ENCODE measurements at places on chromosomes 11 and 22.

DNA sequence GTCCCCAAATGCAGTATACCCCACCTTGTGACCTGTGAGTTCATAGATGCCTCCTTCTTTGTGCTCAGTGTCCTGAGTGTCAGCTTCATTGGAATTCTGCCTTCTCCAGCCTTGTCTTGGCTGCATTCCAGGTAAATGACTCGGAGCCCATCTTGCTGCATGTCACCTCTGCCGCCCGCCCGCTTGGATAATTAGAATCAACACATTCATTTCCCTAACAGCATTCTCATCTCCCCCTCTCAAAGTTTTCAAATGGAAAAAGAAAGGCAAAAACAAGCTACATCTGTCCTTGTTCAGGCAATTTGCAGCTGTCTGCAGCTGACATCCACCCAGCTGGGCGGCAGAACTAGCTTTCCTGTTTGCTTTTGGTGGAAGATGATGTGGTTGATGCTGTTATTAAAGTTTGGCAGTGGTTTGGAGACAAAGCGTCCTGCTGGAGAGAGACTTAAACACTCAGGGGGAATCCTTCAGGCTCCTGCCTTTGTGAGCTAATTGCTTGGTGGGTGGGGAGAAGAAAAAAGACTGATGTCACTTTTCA is 198.8 kb upstream of the SEZ6L start:
- no peak for ATAC-seq

GRCh38 chr11:10693509-10694081 is at the start of gene IRAG1:
Gene IRAG1 (minus strand): TSS chr11:10693755. CDS start chr11:10693602, 153 bp downstream.
- ATAC-seq = no peak

GRCh38 chr11:47994417-47994816 is 14.1 kb downstream of the PTPRJ start:
- ATAC-seq = no peak

DNA sequence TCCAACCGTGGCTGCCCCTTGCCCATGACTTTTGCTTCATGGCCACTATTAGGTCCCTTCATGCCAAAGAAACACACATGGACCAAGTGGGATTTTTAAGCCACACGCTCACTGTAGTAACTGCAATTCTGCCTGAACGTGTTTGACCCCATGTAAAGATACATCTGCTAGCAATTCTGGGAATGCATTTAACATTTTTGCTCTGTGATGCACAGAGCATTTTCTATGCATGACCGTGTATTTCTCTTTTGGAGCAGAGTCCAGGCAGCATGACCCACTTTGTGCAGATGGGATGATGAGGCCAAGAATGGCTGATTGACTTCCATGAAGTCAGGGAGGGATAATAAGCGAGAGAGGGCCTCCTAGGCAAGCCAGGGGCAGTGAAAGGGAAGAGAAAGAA is 108.5 kb downstream of the TP53I11 start:
- ATAC-seq = no peak

DNA sequence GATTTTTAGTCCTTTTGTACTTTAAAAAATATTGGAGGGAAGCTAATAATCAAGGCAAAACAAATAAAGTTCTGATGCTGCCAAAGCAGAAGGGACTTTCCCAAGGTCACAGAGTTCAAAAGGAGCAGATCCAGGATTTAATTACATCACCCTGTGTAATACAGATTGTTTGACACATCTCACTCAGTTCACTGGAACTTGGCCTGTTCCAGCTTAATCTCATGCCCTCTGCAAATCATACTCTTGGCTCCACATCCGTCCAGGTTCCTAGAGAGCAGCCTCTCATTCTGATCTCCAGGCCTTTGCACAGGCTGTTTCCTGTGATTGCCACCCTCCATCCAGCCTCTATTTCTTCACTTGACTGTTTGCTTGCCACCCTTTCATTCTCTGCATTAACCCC is 151.7 kb downstream of the SPON1 start:
- no peak for ATAC-seq

DNA sequence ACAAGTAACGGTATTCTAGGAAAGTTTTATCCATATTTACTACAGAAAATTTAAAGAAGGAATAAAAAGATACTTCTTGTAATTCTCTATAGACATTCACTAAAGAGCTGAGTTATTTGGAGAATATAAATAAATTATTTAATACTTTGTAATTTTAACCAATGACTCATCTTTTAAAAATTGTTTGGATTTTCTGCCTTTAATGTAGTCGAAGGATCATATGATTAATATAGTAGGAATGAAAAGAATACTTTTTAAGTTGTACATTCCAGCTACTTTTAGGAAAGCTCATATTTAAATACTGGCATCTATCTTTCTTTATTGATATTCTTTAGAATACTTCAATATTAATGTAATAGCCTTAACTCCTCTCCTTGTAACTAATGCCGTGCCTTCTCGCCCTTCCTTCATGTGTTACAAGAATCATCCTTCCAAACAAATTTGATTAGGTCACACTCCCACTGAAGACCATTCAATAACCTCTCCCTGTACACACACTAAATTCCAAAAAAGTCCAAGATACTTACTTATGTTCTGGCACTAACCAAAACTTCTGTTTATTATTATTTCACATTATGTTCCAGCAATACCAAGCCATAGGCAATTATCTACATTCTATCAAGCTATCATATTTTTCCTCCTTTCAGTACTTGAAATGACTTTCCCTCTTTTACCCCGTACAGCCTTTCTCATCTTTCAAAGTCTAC is 501.9 kb downstream of the CNTN5 start:
- no peak for ATAC-seq

DNA sequence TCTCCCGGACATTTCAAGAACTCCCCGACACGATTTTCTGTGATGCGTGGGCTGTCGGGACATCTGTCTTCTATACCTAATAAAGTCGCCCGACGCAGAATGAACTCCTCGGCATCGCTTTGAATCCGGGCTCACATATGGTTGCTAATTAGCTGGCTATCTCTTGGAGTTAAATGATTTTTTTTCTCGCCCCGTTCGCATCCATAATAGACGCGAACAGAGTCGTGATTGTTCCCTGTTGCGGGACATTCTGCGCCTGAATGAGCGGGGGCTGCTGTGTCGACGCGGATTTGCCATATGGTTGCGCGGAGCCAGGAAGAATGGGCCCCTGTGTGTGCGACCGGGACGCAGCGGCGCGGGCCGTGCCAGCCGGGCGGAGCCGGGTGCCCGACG is 16.4 kb downstream of the CDKN1C start:
- no peak for ATAC-seq

DNA sequence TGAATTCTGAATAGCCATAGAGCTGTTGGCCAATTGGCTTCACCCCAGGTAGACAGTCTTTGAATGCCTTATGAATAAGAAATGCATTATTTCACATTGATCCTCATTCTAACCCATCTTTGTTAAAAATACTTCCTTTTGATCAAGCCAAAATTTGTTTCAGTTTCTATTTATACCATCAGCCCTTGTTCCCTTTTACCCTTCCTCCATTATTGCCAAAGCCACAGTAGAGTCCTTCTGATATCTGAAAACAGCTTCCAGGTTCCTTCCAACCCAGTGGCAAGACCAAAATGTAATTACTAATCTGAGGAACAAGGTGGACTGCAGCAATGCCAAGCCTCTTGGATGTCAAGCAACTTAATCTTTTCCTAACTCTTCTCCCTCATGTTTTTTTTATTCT is 458.8 kb downstream of the BUD13 start:
- no peak for ATAC-seq

DNA sequence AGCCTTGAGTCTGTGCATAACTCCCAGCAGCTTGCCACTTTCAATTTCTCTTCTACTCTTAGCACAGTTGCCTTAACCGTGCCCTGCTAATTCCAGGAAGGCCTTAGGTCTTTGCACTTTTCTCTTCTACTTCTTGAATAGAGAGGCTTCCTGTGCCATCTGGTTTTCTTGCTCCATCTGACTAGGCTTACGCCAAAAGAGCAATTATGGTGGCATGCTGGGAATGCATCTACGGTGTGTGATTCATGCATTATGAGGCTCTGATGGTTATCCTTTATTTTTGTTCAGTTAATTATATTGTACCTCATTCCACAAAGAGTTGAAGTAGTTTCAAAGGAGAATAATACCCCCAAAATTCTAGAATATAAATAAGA is 29.4 kb downstream of the SIK2 start:
- ATAC-seq = no peak

DNA sequence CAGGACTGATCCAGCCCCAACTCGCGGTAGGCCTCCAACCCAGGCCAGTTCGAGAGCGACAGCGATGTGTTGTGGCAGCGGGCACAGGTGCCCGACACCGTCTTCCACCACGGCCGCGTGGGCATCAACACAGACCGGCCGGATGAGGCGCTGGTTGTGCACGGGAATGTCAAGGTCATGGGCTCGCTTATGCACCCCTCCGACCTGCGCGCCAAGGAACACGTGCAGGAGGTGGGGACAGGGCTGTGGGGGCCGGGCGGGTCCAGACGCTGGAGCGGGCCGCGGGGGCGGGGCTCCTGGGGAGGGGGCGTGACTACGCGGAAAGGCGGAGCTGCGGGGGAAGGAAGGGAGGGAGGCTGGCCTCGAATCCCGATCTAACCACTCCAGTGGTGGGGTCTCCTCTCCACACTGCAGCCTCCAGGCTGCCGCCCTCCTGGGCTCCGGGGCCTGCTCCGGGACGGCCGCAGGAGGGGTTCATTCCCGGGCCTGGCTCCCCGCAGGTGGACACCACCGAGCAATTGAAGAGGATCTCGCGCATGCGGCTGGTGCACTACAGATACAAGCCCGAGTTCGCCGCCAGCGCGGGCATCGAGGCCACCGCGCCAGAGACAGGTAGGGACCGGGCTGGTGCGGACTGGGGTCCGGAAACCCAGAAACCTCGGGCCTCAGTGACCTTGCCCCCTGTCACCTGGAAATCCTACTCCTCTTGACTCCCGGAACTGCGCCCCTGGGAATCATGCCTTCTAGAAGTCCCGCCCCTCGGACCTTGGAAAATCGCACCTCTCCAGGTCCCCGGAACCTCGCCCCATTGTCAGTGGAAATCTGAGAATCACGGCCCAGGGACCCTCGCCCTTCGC is 14.9 kb downstream of the TMEM258 start:
- peak; percentile 40 for ATAC-seq

- no peak for ATAC-seq
Measured at GRCh38 chr11:124923296-124923695, 4.2 kb downstream of the HEPN1 start.

DNA sequence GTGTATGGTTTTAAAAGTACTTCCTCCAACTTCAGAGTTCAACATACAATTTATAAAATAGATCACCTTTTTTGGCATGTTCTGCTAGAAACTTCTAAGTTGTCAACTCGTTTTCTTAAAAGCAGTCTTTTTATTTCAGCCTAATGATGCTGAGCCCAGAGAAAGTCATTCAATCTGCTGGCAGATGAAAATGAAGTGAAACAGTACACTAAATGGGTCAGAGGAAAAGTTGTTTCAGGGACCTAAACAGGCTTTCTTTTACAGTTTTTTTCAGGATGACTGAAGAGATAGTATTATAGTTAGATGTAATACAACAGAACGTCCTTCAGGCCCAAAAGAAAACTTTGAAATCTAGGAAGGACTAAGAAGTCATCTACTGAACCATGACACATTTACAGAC is 842.7 kb upstream of the CCDC90B start:
- ATAC-seq = no peak

DNA sequence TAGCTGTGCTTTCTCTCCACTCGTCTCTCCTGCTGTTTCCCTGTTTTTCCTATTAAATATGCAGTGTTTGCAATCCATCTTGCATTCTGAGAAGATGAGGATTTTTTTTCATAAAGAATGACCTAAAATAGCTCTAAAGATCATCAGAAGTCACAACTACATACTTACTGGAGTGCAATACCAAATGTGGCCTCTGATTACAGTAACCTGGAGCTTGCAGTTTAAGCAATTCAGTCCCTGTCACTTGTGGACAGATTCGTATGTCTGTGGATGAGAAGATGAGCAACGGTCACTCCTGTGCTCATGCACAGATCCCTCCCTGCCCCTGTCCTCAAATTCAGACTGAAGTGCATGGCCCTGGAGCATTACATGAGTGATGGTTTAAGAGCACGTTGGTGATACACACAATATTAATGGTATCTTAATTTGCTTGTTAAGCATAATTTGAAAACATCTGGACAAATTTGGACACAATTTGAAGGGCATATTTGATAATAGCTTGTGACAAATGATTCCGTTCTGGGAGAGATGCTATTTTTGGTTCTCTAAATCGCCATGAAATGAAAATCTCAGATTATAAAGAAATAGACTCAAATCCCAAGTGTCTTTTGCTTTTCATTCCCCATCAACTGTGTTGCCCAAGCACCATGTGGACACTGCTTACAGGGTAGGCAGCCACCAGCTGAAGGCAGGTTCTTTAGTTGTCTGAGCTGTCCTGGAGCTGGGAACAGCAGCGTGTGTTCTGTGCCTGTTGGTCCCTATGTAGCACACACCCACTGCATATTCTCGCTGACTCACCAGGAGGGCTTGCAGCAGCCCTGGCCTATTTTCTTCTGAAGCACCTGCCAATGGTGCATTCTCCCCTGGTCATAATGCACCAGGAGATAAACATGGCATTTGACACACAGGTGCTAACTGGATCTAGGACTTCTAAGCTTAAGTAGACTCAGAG is 32.6 kb upstream of the PRAME start:
- ATAC-seq = no peak

DNA sequence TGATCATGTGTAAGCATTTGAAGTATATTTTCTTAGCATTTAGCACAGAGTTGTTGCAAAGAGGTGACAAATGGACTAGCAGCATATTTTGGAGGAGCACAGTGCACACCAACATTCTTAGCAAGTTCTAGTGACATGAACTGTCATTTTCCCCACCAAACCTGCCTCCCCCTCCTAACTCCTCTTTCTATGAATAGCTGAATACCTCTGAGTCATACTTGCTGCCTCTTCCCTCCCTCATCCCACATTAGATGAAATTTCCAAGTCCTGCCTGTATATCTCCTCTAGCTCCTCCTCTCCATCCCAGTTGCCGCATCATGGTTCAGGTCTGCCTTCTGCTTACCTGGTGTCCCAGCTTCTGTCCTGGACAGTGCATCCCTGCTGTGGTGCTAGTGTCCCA is 7.2 kb downstream of the OSBP2 start:
- no peak for ATAC-seq

GRCh38 chr11:46889689-46890475 is 28.5 kb downstream of the LRP4 start:
- ATAC-seq = peak; percentile 78

- ATAC-seq = no peak
Measured at GRCh38 chr11:69992943-69993694, 85.0 kb upstream of the ANO1 start.

- ATAC-seq = peak; percentile 41
Measured at GRCh38 chr11:64864473-64865285, 13.7 kb downstream of the EHD1 start.

DNA sequence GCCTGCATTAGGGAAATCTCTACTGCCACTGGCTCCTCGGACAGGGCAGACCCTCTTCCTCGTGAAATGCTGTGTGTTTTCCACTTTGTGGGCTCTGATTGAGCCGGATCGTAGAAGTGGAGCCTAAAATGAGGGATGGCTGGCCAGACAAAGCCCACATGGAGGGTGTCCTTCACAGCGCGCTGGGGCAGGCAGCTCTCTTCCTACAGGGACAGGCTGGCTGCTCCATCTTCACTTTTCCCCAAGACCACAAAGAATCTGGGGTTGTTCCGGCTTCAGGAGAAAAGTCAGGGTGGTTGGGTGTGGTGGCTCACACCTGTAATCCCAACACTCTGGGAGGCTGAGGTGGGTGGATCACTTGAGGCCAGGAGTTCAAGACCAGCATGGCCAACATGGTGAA is 94.9 kb downstream of the MORC2 start:
- ATAC-seq = no peak

Data from stimulated activated memory B cell treated with anti-CD40 and anti-IgM and Interleukin-4, amounts not matched to agents 10 μg/mL and 1 μg/mL and 100 μg/mL, for 72 hours (primary cell).